ENCODE measurements at places on chromosomes 6 and 20.

DNA sequence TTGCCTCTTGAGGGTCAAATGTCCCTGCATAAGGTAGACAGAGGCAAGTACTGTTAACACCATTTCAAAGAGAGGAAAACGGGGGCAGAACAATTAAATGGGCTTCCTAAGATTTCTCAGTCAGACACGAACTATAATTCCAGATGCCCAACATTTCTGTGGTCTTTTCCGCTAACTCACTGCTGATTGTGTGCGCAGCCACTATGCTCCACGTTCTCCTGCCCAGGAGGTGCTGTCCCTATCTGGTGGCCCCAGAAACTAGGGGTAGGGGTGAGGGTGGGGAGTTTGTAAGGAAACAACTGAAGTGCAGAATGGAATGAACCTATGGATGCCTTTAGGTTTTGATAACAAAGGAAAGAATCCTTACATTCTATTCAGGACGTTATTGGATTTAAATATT, 86.1 kb upstream of the BACH2 start:
- no peak for DNase-seq

GRCh38 chr6:19755181-19755580, 82.0 kb upstream of the ID4 start:
- no peak for DNase-seq

DNA sequence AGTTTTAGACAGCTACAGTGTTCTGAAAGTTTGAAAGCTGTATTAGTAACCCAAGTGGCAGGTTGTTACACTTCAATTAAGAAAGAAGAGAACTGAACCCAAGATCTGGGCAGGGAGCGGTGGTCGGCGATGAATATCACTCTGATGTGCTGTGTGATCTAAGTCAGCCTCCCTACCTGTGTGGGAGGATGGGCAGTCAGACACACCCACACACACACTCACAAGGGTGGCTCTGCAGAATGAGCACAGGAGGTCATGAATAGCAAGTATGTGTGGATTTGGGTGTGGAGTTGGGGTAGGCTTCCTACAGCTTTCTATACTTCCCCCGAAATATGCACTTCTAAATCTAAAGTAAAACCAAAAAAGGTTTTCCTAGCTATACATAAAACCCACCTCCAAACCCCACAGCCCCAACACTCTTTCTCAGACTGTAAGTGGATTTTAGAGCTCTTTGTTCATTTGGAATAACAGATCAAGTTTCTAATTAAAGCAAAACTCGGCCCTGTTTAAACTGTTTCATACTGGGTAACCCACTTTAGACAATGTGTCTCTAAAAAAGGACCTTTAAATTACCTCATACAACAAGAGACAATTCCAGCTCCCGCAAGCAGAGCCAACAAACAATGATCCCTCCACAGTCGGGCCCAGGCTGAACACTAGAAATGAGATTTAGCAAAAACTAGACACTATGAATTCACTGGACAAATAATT, 19.4 kb downstream of the TNFRSF21 start:
- DNase-seq, result no peak

DNA sequence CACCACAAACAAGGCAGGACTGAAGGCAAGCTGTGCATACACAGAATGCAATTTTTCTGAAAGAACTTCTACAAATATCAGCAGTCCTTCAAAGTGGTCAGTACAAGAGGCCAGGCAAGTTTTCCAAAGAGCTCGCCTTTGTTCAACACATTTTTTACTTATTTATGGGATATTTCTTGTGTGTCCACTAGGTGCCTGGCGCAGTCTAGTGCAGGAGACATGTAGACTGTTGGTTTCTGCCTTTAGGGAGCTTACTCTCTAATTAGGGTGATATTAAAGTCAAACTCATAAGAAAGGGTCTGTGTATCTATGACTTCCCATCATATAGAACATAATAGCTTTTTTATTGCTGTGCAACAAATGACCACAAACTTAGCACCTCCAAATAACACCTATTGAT, 21.2 kb upstream of the VEGFA start:
- no peak for DNase-seq

- peak; percentile 15 for DNase-seq
These were observed 82.1 kb downstream of the RFPL4B start for GRCh38 chr6:112429226-112429625.

GRCh38 chr6:905556-905955, 212.6 kb upstream of the EXOC2 start:
- DNase-seq, result no peak

GRCh38 chr6:57263739-57264138, 41.6 kb upstream of the RAB23 start:
- no peak for DNase-seq

- no peak for DNase-seq
These were observed 12.5 kb upstream of the R3HDML start for GRCh38 chr20:44324343-44324742.

- DNase-seq, result no peak
These were observed 27.8 kb upstream of the SMIM28 start for GRCh38 chr6:138349891-138350290.

- DNase-seq, result no peak
These were observed 102.1 kb upstream of the NT5E start for GRCh38 chr6:85347812-85348211.

GRCh38 chr6:28802417-28803336, 121.1 kb downstream of the TRIM27 start:
- DNase-seq, result no peak

DNA sequence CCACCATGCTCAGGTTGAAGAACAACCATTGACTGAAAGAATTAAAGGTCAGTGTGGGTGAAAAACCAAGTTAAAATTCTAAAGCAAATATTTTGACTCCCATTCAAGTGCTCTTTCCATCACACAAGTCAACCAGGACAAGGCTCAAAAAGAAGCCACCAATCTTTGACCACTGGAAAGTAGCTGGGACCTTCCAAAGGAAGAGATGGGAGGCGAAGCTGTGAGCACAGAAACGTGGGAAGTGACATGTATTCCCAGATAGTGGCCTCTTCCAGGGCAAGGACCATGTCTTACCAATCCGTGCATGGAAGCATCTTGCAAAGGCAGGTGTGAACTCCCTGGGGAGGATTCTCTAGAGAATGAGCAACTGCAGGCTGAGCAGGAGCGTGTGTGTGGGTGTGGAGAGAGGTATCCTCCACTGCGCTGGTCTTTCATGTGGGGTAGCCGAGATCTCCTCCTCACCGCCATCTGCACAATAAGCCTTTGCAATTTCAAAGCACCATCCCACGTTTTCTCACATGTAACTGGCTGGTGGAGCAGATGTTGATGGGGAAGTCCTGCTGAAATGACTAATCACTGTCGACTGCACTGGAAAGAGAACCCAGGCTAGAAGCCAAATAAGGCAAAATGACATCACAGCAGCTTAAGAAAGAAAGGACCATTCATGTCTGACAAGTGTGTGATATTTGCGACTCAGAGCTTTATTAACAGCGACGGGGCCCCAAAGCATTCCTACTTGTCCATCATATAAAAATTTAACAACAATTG, 189.4 kb upstream of the RREB1 start:
- no peak for DNase-seq

GRCh38 chr20:38156280-38156679, 8.8 kb downstream of the TGM2 start:
- no peak for DNase-seq

- DNase-seq, result no peak
These were observed 77.0 kb downstream of the WDR27 start for GRCh38 chr6:169624785-169625184.

GRCh38 chr20:61850457-61850856, 215.2 kb downstream of the TAF4 start:
- DNase-seq, result no peak

DNA sequence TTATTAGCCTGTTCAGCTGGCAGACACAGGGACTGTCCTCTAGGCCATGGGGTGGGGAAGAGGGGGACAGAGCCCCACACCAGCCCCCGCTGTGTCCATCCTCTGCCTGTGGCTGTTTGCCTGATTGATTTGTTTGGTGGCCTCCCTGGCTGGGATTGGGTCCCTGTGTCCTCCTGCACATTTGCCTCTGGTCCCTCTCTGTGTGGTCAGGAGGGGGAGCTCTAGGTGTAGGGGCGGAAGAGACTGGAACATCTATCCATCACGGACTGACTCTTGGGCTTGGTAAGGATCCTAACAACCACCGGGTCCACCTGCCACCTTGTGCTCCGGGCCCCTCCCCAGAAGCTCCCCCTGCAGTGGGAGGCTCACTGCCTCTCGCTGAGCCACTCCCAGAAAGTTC, 38.4 kb upstream of the CCDC167 start:
- DNase-seq, result no peak

DNA sequence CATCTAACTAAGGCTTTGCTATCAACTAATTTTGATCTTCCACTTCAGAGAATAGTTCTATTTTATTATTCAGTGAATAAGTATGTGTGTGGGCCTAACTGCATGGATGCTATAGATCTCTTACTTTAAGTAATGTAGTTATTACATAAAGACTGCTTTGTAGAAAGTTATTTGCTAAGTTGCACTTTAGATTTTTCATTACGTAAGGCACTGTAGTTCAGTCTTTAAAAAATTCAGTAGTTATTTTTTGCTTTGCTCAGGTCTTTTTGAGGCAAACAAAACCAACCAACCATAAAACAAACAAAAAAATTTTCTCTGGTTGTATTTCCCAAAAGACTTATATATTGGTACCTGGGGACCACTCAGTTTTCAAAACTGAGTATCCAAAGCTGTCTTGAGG, 53.0 kb downstream of the KCNQ5 start:
- no peak for DNase-seq

DNA sequence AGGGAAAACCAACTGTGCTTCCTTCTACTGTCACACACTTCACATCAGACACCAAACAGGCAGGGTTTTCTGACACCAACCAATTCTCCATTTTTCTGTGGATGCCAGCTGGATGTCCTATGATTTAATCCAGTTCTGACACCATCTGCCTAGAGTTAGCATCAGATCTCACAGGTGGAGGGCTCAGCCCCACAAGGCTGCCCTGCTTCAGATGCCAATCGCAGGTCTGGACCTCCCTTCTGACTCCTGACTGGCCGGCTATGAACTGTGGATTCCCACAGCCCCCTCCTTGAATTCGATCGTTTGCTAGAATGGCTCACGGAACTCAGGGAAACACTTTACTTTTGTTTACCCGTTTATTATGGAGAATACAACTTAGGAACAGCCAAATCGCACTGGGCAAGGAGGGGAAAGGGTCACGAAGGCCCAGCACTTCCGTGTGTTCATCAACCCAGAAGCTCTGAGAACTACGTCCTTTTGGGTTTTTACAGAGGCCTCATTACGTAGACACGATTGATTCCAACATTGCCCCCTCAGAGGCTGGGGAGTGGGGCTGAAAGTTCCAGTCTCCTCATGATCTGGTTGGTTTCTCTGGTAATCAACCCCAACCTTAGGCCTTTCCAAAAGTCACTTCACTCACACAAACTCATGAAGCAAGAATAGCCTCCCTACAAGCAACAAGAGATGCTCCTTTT, 25.4 kb upstream of the MAS1 start:
- DNase-seq, result no peak

GRCh38 chr20:36770680-36771079, 2.9 kb downstream of the DSN1 start:
- DNase-seq, result no peak

- DNase-seq, result no peak
These were observed 287.7 kb downstream of the ALDH8A1 start for GRCh38 chr6:134662077-134662700.

- no peak for DNase-seq
These were observed 145.8 kb downstream of the PLCB4 start for GRCh38 chr20:9214685-9215084.

- no peak for DNase-seq
These were observed 180.2 kb upstream of the CCN2 start for GRCh38 chr6:132131351-132131750.

- DNase-seq, result no peak
These were observed 2.8 kb downstream of the UNC5CL start for GRCh38 chr6:41036186-41036585.

DNA sequence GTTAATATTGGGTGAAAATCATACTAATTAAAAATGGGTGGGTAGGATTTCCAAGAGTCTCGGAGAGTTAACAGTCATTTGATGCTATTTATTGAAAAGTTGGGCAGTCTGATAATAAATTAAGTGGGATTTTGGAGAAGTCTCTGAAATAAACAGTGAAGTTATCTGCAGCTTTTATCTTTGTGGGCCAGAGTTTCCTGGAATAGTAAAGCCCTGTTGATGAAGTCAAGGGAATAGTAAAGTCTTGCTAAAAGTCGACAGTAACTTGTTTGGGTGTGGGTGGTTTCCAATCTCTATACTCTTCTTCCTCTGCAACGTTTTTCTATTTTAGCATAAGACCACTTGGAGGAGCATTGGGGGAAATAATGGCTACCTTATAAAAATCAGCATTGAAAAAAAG, 493.6 kb downstream of the EPM2A start:
- DNase-seq, result no peak

- DNase-seq, result no peak
These were observed 859.8 kb downstream of the MAFB start for GRCh38 chr20:39829256-39829655.

DNA sequence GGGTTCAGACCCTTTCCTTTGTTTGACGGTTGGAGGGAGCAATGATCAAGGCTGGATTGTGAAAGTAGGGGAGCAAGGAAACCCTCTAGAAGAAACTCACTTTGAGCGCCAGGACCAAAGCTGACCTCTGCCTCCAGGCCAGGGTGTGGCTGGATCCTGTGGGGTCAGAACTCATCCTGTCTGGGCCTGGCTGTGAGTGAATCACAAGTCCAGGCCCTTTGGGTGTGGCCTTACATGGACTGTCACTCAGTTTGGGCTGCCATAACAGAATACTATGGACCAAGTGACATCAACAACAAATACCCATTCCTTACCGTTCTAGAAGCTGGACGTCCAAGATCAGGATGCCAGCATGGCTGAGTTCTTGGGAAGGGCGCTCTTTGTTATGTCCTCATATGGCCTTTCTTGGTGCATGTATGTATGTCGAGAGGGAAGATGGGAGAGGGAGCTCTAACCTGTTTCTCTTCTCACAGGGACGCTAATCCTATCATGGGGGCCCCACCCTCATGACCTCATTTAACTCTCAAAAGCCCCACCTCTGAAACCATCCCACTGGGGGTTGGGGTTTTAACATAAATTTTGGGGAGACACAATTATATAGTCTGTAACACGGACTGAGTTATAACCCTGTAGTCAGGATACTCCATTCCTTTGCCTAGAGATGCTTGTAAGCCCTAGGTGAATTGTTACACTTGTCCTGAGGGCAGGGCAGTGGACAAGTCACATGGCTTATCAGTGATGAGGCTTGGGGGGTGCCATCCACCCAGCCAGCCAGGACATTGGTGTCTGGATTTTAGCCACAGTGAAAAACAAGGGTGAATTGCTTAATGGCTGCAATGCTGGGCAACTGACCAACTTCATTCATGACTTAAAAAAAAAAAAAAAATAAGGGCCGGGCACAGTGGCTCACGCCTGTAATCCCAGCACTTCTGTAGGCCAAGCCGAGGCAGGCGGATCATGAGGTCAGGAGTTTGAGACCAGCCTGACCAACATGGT, 80.0 kb downstream of the TRMT11 start:
- DNase-seq, result no peak
